Left ventricle myocardium inferior (tissue), 1 donor: ENCODE measurements at places on chromosomes 2 and 18. TPM values are rescaled to one million over a fixed set of nuclear protein-coding genes. Genes with fewer than 3 reads are reported as not detected.

DNA sequence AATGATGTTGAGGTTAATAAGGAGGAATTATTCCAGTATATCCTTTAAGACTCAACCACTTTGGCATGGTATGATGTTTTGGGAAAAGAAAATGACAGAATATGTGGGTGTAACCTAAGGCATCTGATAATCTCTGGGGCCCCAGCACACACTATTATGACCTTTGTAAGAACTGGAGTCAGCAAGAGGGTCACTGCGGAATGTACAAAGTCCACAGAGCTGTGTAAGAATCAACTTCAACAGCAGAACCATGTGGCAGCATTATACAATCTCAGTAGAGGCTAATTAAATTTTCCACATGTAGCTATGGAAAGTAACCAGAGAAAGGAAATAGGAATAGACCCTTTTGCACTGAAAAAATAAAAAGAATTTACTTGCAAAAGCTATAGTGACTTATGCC lies 445.1 kb upstream of the UBE2E3 start:
- DNase-seq = no peak
- no peak overlapping the region for H3K27ac ChIP-seq
- no peaks in the 10 kb centered on the region for H3K4me1 ChIP-seq
- no peaks in the 10 kb centered on the region for H3K36me3 ChIP-seq
- H3K4me3 ChIP-seq = no peak overlapping the region
- H3K27me3 ChIP-seq = no peaks in the 10 kb centered on the region

GRCh38 chr2:232979871-232980461 lies 33.1 kb downstream of the NGEF start:
- no peaks in the 10 kb centered on the region for H3K36me3 ChIP-seq
- H3K27me3 ChIP-seq = peaks cover 94% of the 10 kb centered on the region
- DNase-seq = no peak
- H3K4me1 ChIP-seq = no peaks in the 10 kb centered on the region
- H3K4me3 ChIP-seq = no peak overlapping the region
- no peak overlapping the region for H3K27ac ChIP-seq

DNA sequence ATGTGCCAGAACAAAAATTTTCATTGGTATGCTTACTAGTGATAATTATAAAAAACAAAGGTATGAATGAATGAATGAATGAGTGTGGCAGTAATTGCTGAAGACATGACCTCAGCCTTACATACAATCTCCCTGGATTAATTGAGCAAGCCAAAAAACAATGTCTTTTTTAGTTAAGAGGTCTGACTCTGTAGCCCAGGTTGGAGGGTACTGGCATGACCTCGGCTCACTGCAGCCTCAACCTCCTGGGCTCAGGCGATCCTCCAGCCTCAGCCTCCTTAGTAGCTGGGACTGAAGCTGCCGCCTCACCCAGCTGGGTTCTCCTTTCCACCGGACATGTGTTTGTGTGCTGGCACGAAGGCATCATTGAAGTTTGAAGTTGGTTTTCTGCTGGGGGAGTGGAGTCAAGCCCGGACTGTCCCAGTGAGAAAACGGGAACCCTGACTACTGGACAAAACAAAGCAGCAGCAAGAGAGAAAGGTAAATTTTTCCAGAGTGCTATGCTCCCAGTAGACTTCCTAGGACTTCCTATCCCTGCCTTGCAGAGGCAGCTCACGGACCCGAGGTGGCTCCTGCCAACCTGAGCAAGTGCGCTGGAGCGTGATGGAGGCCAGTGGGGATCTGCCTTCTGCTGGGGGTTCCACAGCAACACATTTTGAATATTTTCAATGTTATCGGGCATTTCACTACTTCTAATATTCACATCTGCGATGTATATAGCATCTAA lies 6.4 kb upstream of the IMP4 start:
- DNase-seq = no peak
- peaks cover 23% of the 10 kb centered on the region for H3K4me1 ChIP-seq
- peak overlapping the region; percentile 61 for H3K4me3 ChIP-seq
- H3K36me3 ChIP-seq = peaks cover 25% of the 10 kb centered on the region
- H3K27ac ChIP-seq = no peak overlapping the region

- no peaks in the 10 kb centered on the region for H3K27me3 ChIP-seq
- DNase-seq = no peak
- no peaks in the 10 kb centered on the region for H3K36me3 ChIP-seq
- no peaks in the 10 kb centered on the region for H3K4me1 ChIP-seq
- no peak overlapping the region for H3K4me3 ChIP-seq
- no peak overlapping the region for H3K27ac ChIP-seq
Measured at GRCh38 chr2:123438675-123439074, 586.4 kb upstream of the CNTNAP5 start.

- H3K27ac ChIP-seq = no peak overlapping the region
- H3K27me3 ChIP-seq = peaks cover 12% of the 10 kb centered on the region
- no peak overlapping the region for H3K4me3 ChIP-seq
- no peaks in the 10 kb centered on the region for H3K36me3 ChIP-seq
- no peak for DNase-seq
Measured at GRCh38 chr2:1049691-1050090, 99.0 kb downstream of the SNTG2 start.

GRCh38 chr18:79274823-79275222 lies 120.9 kb upstream of the NFATC1 start:
- DNase-seq = no peak
- H3K27me3 ChIP-seq = no peaks in the 10 kb centered on the region
- H3K36me3 ChIP-seq = peaks cover 29% of the 10 kb centered on the region
- peaks cover 7% of the 10 kb centered on the region for H3K4me1 ChIP-seq

DNA sequence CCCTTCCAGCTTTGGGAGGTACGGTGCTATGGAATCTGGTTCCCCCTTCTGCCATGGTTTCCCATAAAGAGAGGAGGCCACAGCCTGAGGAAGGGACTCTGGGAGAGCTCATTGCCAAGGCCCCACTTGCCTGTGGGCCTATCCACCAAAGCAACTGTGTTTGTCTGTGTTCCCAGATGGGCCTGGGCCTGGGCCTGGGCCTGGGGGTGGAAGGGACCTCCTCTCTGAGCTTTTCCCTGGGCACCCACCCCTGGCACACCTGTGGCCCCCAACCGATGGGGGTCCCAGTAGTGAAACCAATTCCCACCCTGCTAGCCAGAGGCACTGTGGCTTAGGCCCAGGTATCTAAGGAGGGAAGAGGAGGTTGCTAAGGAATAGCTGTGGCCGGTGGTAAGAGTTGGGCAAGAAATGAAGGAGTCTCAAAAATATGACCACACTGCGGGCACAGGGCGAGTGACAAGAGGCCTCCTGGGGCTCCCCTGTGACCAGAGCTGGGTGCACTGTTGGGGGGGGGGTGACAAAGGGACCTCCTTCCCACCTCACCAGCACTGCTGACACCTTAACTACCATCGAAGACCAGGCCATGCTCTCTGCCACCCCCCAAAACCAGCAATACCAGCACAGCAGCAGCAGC lies 4.9 kb upstream of the DUSP2 start:
- no peak for DNase-seq
- H3K27me3 ChIP-seq = no peaks in the 10 kb centered on the region
- no peaks in the 10 kb centered on the region for H3K36me3 ChIP-seq
- H3K4me3 ChIP-seq = no peak overlapping the region

GRCh38 chr2:214184461-214184860 lies 226.4 kb upstream of the VWC2L start:
- no peak for DNase-seq
- no peaks in the 10 kb centered on the region for H3K27me3 ChIP-seq
- no peak overlapping the region for H3K4me3 ChIP-seq
- H3K4me1 ChIP-seq = no peaks in the 10 kb centered on the region
- no peak overlapping the region for H3K27ac ChIP-seq
- H3K36me3 ChIP-seq = no peaks in the 10 kb centered on the region

DNA sequence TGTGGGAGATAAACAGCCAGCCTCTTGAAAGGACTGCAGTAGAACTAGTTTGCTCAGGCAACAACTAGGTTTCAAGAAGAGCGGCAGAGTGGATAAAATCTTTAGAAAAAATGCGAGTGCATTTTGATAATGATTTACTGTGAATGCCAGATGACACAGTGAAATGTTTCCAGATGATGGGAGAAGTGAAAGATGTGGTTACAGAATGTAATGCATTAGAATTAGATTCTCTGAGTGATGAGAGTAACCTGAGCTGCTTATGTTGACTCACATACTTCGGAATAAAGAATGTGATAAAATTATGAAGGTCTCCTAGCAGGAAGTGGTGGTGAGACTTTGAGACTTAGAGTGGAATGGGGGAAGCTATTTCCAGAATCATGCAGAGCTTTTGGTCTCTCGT lies 184.3 kb downstream of the GULP1 start:
- no peaks in the 10 kb centered on the region for H3K27me3 ChIP-seq
- no peak overlapping the region for H3K4me3 ChIP-seq
- H3K36me3 ChIP-seq = no peaks in the 10 kb centered on the region
- no peak for DNase-seq
- no peaks in the 10 kb centered on the region for H3K4me1 ChIP-seq

DNA sequence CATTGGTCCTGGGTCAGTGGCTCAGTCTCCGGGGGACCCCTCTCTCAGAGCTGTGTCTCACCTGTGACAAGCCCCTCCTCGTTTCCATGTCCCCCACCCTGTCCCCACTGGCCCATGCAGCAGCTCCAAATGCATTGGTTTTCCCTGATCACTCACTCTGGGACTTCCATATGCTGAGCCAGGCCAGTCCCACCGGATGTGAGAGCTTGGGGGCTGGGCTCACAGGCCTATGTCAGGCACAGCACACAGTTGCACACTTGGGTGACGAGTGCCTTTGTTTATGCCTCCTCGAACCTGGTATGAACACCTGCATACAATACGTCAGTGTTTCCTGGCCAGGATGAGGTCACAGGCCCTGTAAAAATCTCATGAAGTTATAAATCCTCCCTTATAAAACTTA lies 232.5 kb downstream of the TFCP2L1 start:
- H3K27me3 ChIP-seq = peaks cover 18% of the 10 kb centered on the region
- H3K4me3 ChIP-seq = no peak overlapping the region
- H3K36me3 ChIP-seq = no peaks in the 10 kb centered on the region
- no peak overlapping the region for H3K27ac ChIP-seq

DNA sequence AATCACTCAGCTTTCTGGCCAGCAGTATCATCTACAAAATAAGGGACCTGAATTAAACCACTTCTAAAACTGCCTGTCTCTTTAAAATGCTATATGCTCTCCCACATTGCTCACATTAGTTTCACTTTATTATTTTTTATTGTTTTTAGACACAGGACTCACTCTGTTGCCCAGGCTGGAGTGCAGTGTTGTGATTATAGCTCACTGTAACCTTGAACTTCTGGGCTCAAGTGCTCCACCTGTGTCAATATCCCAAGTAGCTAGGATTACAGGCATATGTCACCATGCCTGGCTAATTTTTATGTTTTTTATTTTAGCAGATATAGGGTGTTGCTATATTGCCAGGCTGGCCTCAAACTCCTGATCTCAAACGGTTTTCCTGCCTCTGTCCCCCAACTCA lies 591.3 kb upstream of the ZNF804A start:
- no peaks in the 10 kb centered on the region for H3K36me3 ChIP-seq
- H3K4me3 ChIP-seq = no peak overlapping the region
- H3K27me3 ChIP-seq = no peaks in the 10 kb centered on the region
- H3K27ac ChIP-seq = no peak overlapping the region
- DNase-seq = no peak

- no peaks in the 10 kb centered on the region for H3K36me3 ChIP-seq
- H3K27me3 ChIP-seq = no peaks in the 10 kb centered on the region
- no peak for DNase-seq
Measured at GRCh38 chr2:156427074-156427473, 9.1 kb upstream of the GPD2 start.

DNA sequence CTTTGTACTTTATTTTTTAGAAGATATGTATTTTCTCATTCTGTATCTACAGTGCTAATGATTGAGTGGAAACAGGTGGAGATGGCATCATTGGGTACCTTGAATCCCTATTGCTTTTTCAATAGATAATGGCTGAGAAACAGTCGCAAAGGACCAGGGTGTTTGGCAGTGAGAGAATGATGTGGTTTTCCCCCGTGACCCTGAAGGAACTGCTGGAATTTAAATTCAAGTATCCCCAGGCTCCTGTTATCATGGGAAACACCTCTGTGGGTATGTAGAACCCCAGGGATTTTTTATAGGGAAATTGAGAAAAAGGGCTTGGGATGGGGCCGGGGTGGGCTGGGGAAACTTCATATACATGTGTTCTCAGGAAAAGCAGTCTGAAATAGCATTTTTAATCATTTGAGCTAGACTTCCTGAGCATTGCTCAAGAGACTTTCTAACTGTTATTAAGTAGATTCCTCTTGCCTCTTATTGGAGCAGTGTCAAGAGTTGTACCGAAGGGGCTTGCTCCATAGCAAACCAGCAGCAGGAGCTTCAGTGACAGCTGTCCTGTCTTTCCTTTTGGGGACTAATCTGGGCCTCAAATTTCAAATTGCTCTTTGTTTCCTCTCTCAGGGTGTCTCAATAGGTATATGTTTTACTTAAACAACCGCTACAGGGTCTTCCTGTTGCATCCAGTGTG lies 18.9 kb downstream of the AOX1 start:
- no peaks in the 10 kb centered on the region for H3K4me1 ChIP-seq
- H3K27me3 ChIP-seq = peaks cover 1% of the 10 kb centered on the region
- H3K36me3 ChIP-seq = no peaks in the 10 kb centered on the region
- no peak overlapping the region for H3K4me3 ChIP-seq

DNA sequence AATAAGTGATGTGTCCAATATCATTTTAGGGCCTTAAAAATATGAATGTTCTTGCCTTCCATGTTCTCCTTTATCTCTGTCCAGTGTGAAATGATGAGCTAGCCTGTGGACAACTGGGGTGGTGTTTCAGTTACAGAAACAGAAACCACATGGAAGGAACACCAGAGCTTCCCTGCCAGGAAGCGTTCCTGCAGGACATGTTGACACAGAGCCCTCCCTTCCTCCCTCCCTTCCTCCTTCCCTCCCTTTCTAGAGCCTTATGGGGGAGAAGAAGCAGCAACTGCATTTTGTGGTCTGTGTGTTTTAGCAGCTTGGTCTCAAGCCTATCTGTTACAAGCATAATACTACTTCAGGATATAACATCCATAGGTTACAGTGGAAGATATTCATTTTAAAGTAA lies 539.7 kb upstream of the NETO1 start:
- no peaks in the 10 kb centered on the region for H3K36me3 ChIP-seq
- no peak overlapping the region for H3K4me3 ChIP-seq
- peaks cover 39% of the 10 kb centered on the region for H3K4me1 ChIP-seq
- H3K27me3 ChIP-seq = no peaks in the 10 kb centered on the region
- no peak for DNase-seq
- H3K27ac ChIP-seq = peak overlapping the region; percentile 29

Gene ROCK2
- 30.2 TPM for total RNA-seq

Gene DYNAP
- total RNA-seq = not detected

Gene IL36A
- total RNA-seq = not detected

Gene DUSP2
- total RNA-seq = 0.82 TPM

Gene EFR3B
- 8.7 TPM for total RNA-seq

Gene CARF
- 8.1 TPM for total RNA-seq
